MV-4-11 (cell line): ENCODE measurements at places on chromosomes 7 and 10.

- DNase-seq, result no peak
Measured at GRCh38 chr7:36308031-36308430, 81.6 kb upstream of the ANLN start.

- no peak for DNase-seq
Measured at GRCh38 chr10:104307576-104308438, 30.5 kb downstream of the ITPRIP start.

DNA sequence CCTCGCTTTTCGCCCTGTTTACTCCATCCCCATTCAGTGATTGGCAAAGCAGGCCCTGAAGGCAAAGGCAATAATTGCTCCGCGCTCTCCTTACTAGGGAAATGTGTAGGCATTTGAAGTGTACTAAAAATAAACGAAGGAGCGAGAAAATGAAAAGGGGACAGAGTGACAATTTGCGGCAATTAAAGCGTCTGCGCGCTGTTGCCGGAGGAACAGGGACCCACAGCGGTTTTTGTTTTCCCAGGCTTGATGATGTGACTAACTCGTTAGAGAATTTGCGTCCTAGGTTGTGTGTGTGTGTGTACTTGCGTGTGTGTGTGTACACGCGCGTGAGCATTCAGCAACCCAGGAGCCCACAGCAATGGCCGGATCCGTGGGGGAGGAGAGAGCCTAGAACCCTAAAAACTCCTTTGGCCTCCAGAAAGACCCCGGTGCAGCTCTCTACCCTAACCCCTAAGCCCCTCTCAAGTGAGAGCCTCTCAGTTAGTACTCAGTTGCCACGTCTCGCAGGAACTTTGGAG is 7.8 kb upstream of the DLX6 start:
- no peak for DNase-seq

DNA sequence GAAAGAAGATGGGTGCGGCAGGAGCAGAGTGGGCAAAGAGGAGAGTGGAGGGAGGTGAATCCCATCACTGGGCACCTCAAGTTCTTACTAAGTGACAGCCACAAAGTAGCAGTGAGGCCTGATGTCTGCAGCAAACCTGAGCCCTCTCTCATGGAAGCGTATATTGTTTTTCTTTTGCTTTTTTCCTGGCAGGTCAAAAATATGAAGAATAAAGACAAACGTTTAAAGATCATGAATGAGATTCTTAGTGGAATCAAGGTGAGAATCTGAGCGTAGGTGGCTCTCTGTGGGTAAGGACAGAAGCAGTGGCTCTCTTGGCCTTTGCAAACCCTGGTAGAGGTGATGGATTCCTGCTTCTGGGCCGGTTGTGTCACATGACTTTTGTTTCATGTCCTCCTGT is 22.8 kb downstream of the ABCC2 start:
- DNase-seq, result no peak

DNA sequence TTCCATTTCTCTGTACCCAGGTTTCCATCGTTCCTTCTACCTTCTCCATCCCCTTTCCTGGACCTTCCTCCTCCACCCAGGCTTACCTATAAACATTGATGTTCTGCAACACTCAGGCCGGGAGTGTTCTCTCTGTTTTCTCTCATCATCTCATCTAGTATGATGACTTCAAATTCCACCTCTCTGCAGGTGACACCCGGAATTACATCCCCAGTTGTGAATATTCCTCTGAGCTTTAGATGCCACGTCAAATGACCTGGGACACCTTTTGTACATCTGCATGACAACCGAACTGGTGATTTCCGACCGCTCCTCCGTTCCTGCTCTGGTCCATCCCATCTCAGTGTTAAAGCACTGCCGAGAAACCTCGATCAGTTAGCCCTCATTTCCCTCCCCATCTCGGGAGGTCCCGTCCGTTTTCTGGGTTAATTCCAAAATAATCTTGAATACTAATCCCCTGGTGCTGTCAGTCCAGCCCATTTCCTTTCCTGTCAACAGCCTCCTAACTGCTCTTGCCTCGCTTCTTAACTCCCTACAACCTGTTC is 76.7 kb upstream of the SAMD8 start:
- DNase-seq, result no peak

- DNase-seq, result no peak
Measured at GRCh38 chr10:126380352-126381076, 7.8 kb downstream of the ADAM12 start.

GRCh38 chr7:44637788-44638594 is 31.6 kb downstream of the OGDH start:
- peak; percentile 82 for DNase-seq

DNA sequence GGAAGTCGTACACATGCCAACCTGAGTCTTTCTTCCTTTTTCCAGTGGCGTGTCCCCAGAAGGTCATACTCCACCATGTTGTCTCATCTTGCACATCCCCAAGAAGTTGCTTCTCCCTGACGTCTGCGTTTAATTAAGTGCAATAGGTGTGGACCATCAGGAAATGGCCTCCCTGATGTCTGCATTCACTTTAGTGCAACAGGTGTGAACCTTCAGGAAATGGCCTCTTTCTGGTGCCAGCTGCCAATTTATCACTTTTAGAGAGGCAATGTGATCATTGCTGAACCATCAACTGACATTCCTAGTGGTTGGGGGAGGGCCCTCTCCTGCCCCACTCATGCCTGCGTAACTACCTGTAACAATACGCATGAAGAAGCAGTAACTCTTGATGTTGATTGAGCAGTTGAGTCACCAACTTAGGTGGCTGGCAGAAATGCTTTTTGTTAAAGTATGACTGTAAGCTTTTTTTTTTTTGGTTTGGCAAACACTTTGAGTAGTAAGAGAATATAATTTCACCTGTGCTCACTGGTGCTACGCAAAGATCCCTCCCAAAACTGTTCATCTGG is 25.8 kb downstream of the SCIN start:
- DNase-seq, result no peak

DNA sequence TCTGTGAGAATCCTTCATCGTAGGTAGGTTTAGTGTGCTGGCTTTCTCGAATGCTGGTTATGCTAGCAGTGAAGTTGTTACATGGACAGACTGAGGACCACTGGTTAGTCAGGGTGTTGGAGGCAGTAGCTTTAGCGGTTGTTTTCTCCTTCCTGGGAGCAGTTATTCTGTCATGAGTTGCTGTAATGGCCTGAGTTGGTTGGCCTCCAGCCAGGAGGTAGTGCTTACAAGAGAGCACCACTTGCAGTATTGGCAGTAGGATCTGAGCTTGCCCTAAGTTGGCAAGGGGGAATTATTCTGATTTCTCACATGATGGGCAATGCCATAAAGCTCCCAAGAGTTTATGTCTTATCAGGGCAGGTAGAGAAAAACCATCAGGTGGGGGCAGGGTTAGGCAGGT is 58.0 kb downstream of the IPMK start:
- no peak for DNase-seq

- DNase-seq, result no peak
Measured at GRCh38 chr7:2114052-2114451, 118.7 kb downstream of the MAD1L1 start.

- no peak for DNase-seq
Measured at GRCh38 chr10:131760416-131761166, 140.2 kb upstream of the PPP2R2D start.
